ENCODE measurements at places on chromosomes 3 and 15.

DNA sequence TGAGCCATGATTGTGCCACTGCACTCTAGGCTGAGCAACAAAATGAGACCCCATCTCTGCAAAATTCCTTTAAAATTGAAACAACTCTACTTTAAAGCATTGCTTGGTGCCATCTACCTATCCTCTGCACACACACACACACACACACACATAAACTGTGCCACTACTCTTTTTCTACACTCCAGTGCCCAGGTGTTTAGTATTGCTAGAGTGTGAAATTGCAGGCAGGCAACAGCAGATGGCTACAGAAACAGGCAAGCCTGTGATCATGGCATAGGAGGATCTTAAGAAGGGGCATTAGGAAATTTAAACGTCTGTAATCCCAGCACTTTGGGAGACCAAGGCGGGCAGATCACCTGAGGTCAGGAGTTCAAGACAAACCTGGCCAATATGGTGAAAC, 39.0 kb downstream of the SIDT1 start:
- no peak for DNase-seq

GRCh38 chr3:192915722-192916121, 1.9 kb downstream of the MB21D2 start:
- no peak for DNase-seq

GRCh38 chr15:40789119-40789518, 17.8 kb upstream of the ZFYVE19 start:
- DNase-seq: no peak

DNA sequence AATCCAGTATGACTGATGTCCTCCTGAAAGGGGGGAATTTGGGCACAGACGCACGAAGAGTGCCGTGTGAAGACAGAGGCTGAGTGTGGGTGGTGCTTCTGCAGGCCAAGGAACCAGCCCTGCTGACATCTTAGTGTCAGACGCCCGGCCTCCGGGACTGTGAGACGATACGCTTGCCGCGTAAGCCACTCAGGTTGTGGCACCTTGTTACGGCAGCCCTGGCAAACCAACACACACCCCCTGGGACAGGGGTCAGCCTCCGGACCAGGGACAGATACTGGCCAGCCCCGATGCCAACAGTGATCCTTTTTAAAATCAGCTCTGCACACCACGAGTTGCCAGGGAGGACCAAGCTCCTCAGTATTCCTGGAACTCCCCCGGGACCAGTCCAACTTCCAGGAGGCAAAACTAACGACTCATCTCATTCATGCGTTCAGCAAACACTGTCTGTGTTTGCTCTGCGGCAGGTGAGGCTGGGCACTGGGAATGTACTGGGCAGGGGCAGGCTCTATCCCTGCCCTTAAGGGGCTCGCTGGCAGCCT, 21.2 kb upstream of the PIGZ start:
- DNase-seq: no peak

- no peak for DNase-seq
Measured at GRCh38 chr3:22959593-22959992, 243.5 kb upstream of the UBE2E2 start.

DNA sequence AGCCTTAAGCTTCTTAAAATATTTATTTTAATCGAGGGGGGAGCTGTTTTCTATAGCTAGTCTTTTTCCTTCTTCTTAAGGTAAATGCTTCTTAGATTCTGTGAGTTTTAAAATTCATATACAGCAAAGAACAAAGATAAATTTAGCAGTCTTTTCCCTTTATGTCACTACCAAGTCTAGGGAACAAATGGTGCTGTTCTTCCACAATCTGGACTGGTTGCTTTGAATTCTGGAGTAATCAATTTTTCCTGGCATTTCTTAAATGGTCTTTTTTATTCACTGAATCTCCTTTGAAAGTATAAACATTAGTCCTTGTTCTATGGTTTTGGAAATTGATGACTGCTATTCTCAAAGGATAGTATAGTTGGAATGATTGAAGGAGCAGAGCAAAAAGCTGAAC, 82.8 kb downstream of the CHL1 start:
- DNase-seq: no peak

- no peak for DNase-seq
Measured at GRCh38 chr15:73822998-73823397, 50.4 kb upstream of the TBC1D21 start.

DNA sequence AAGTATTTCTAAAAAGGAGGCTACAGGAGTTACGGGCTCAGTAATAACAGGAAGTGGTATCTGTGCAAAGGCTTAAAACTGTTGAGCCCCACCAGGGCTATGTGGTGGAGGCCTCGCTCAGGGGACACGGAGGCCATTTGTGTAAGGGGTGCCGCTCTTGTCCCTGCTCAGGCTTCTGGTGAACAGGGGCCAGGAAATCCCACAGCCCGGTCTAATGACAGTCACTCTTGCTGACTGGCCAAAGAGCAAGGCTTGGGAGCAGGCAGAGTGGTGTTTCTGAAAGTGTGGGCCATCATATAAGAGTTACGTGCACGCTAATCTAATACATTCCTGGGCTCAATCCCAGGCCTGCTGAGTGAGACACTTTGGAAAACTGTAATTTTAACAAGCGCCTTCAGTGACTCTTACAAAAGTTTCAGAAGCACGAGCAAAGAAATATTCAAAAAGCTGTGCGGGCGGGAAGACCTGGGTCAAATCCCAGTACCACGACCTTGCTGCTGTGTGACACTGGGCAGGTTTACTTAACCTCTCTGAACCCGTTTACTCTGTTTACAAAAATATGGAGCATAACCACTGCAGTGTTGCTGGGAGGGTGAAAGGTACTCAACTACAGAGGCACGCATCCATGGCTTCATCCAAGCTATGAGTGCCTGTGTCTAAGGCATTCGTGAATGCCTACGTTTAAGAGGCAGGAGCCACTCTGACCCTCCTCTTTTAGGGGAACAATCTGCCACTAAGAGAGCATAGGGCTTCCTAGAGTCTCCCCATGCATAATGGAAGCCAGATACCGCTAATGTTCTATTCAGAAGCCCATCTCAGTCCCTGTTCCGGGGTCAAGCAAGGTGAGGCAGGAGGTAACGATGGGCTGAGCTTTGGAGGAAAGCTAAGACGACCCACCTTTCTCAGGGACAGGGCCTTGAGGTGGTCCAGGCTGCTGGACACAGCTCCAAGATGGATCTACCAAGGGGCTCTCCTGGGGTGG, 2.0 kb downstream of the ATP10A start:
- no peak for DNase-seq

DNA sequence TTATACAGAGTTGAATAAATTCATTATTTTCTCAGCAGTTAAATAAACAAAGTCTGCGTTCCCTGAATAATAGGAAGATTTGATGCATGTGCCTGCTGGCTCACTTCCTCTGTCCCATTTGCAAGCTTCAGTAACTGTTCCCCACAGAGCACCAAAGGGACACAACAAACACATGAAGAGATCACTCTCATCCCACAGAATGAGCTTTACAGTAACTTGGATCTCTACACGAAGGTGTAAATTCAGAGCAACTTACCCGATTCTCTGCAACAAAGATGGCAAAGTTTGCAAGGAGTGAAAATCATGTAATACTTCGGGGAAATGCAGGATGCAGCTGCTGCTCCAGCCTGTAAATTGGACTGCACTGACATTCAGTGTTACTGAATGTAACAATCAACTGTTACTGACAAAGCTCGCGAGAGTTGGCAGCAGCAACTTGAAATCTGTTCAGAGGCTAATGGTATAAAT, at the start of gene BCHE:
Gene BCHE (minus strand): TSS at position 366 of the 468 bp plus-strand sequence. CDS start 6,390 bp downstream, outside the sequence.
- DNase-seq: no peak

Measured in GM04503 (cell line).